ENCODE measurements at places on chromosomes 13 and 19.

DNA sequence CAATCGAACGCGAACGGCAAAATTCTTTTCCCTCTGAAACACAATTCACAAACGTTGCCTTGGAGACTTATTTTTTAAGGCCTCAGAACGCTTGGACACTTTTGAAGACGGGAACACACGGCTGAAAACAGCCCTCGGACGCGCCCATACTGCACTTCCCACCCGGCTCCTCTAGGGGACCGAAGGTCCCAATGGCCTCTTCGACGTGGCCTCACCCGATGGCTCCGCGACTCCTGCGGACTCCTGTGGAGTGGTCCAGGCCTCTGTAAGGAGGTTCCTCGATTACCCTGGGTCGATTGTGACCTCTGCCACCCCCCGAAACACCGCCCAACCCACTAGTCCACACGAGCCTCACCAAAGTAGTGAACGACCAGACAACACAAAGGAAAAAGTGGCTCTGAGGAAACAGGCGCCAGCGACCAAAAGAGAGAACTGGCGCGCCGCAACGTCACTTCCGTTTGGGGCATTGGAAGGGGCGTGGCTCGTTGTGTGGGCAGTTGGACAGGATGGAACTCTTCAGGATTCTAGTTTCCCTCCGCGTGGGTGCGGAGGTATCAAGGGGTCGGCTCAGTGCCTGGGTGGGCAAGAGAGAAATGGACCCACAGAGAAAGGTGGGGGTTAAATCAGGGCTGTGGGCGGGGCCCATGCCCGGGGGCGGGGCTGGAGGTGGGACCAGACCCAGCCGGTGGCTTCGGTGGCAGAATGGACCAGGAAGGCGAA is at the start of gene ZNF560:
ZNF560 (minus strand) TSS at position 434 of the 720 bp plus-strand sequence. CDS start 23,303 bp downstream, outside the sequence.
- H3K36me3 ChIP-seq, result peaks cover 3% of the 10 kb centered on the region
- peaks cover 9% of the 10 kb centered on the region for H3K4me1 ChIP-seq
- H3K27me3 ChIP-seq, result peaks cover 11% of the 10 kb centered on the region
- peak within 1 kb of the TSS; percentile 26 for H3K4me3 ChIP-seq
- peak; percentile 38 for DNase-seq
- H3K27ac ChIP-seq, result peak within 1 kb of the TSS; percentile 28

DNA sequence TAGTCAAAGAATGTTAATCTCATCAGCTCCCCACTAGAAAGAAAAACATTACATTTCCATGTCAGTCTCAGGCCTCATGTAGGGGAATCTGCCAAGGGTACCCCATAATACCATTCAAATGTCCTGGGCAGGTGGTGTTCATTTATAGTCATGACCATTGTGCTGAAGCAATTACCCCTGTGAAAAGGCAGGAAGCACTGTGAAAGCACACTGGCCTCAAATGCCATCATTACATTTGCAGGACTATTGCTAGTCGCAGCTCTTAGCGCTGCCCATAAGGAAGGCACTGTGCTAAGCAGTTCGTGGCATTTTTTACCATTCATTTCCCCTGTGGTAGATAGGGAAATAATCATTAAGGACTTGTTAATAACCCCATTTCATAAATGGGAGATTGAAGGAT is 109.0 kb downstream of the LHFPL6 start:
- no peak overlapping the region for H3K4me3 ChIP-seq
- no peaks in the 10 kb centered on the region for H3K36me3 ChIP-seq
- H3K27me3 ChIP-seq, result no peaks in the 10 kb centered on the region
- no peaks in the 10 kb centered on the region for H3K4me1 ChIP-seq

DNA sequence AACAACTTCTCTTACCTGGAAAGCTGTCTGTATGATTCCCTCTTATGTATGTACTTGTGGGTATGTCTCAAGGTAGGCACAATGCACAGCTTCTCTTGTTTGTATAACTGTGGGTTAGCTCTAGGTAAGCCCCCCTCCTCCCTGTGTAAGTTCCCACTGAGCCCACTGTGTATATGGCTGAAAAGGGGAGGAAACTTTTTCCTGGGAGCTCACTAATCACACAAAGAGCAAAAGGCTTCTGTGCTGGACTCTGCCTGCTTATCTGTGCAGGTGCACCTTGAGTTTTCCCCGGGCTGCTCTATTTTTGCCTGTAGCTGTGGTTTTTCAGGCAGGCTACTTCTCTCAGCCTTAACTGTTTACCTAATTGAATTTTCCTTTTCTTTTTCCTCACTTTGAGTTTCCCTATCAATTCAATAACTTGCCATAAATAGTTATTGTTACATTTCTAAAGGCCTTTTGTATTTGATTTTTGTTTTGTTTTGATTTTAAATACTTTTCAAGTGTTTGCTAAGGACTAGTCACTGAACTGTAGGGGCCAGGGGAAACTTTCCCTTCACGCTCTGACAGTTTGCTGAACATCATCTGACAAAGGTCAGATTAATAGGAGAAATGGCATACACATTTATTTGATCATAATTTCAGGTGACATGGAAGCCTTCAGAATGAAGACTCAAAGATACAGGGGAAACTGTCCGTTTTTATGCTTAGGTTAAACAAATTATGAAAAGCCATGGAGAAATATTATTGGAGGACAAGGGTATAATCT is 423.5 kb upstream of the ATXN8OS start:
- no peak overlapping the region for H3K27ac ChIP-seq
- no peaks in the 10 kb centered on the region for H3K27me3 ChIP-seq
- H3K4me3 ChIP-seq, result no peak overlapping the region
- no peaks in the 10 kb centered on the region for H3K36me3 ChIP-seq
- DNase-seq, result no peak

DNA sequence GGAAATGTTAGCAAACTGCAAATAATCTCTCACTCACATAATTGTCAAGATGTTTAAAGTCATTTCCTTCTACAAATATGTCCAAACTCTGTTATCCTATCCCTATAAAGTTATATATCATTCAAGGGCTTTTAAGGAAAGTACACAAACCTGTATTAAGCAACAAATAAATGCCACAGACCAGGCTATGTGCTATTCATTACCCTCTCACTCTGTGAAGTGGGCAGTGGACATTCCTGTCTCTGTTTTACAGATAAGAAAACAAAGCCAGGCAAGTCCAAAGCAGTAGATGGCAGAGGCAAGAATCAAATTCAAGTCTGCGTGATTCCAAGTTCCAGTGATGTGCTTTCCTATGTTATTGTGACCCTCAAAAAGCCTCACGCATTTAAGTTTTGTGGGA is 140.6 kb downstream of the LHFPL6 start:
- no peaks in the 10 kb centered on the region for H3K27me3 ChIP-seq
- DNase-seq, result no peak
- H3K27ac ChIP-seq, result no peak overlapping the region
- no peak overlapping the region for H3K4me3 ChIP-seq
- H3K4me1 ChIP-seq, result no peaks in the 10 kb centered on the region

DNA sequence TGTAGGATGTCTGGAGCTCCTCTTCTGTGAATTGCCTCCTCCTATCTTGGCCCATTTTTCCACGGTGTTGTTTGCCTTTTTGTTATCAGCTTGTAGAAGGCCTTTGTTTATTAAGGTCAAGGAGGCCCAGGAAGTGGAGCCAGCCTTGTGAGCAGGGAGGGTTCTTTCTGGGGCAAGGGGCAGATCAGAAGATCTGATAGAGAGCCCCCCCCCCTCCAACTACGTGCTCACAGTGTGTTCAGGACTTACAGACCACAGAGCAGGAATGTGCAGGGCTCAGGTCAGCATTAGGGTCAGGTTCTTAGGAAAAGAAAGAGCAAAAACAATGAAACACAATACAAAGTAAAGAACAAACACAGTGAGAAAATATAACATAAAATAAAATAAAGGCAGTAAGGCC is 59.4 kb downstream of the CCNE1 start:
- H3K36me3 ChIP-seq, result no peaks in the 10 kb centered on the region
- H3K27me3 ChIP-seq, result peaks cover 43% of the 10 kb centered on the region
- H3K4me3 ChIP-seq, result no peak overlapping the region
- H3K27ac ChIP-seq, result no peak overlapping the region
- DNase-seq, result no peak

DNA sequence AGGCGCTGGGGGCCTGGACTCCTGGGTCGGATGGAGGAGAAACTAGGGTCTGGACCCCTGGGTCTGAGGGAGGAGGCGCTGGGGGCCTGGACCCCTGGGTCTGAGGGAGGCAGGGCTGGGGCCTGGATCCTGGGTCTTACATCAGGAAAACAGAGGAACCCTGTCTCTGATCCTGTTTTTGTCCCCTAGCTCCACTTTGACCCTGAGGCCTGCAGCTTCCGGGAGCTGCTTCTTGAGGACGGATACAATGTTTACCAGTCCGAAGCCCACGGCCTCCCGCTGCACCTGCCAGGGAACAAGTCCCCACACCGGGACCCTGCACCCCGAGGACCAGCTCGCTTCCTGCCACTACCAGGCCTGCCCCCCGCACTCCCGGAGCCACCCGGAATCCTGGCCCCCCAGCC is 2.4 kb downstream of the FGF21 start:
- H3K4me1 ChIP-seq, result peaks cover 23% of the 10 kb centered on the region
- H3K27me3 ChIP-seq, result peaks cover 68% of the 10 kb centered on the region
- no peak overlapping the region for H3K4me3 ChIP-seq
- no peak for DNase-seq
- H3K27ac ChIP-seq, result no peak overlapping the region

DNA sequence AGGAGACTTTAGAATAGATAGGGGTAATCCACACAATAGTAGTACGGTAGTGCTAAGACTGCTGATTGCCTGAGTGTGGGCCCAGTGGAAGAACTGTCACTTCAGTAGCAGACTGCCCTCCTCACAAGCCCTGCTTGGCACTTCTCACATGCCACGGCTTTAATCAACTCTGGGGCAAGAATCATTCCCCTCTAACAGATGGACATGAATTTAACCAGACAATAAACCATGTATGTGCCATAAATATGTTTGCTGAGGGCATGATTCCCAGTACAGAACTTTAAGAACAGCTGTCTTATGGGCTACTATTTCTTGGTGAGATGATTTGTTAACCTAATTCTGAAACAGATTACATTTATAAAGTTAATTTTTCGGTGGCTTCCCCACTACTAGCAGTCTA is 22.0 kb downstream of the DPY19L3 start:
- peaks cover 2% of the 10 kb centered on the region for H3K36me3 ChIP-seq
- H3K4me3 ChIP-seq, result no peak overlapping the region
- no peaks in the 10 kb centered on the region for H3K27me3 ChIP-seq
- no peak overlapping the region for H3K27ac ChIP-seq
- no peak for DNase-seq
- H3K4me1 ChIP-seq, result peaks cover 3% of the 10 kb centered on the region

DNA sequence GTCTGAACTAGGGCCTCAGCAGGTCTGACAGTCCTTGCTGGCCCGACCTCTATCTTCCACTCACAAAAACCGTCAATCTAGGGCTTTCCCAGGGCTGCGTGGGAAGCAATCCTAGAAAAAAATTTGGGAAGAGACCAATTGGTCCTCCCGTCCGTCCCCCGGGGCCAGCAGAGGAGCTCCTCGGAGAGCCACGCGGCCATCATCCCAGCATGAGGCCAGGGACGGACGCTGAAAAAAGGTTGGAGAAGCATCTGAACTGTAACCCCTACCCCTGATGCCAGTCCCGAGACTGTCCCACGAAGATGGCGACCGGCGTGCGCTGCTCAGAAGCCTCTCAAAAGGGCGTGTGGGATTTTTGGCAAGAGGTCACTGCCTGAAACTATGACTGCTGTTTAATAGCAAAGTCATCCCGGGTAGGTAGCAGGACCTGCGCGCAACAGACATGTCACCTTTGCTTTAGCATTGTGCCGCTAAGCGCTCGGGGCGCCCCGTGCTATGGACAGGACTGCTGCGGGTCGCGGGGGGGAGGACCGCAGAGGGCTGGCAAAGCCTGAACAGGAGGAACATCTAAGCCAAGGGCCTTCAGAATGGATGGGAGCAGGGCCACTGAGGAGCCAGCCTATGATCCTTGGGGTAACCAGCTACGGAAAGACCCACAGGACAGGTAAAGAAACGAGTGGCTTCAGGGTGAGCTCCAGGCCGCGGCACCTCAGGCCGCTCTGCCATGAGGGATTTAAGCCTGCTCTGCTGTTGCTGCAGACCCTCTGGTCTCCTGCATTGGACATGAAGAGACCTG is 10.6 kb downstream of the AKAP8 start:
- H3K4me3 ChIP-seq, result no peak overlapping the region
- H3K27ac ChIP-seq, result no peak overlapping the region
- peaks cover 41% of the 10 kb centered on the region for H3K36me3 ChIP-seq
- DNase-seq, result no peak

DNA sequence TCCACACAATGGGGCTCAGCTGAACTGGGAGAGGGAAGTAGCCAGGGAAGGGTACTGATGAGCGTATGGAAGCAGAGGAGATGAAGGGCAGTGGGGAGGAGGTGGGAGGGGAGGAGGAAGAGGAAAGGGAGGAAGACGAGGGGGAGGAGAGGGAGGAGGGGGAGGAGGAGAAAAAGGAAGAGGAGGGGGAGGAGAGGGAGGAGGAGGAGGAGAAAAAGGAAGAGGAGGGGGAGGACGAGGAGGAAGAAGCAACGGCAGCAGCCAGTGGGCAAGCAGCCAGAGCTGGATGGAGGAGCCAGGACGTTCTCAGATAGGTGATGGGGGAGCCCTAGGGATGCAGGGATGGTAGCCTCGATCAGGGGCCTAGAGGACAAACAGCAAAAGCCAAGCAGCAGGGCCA is 5.6 kb downstream of the CERS4 start:
- no peak overlapping the region for H3K27ac ChIP-seq
- DNase-seq, result no peak
- peaks cover 44% of the 10 kb centered on the region for H3K4me1 ChIP-seq
- no peak overlapping the region for H3K4me3 ChIP-seq
- peaks cover 21% of the 10 kb centered on the region for H3K36me3 ChIP-seq

GRCh38 chr13:60887711-60888110 is 490.7 kb downstream of the TDRD3 start:
- no peaks in the 10 kb centered on the region for H3K36me3 ChIP-seq
- H3K4me1 ChIP-seq, result no peaks in the 10 kb centered on the region
- no peak overlapping the region for H3K4me3 ChIP-seq
- no peak for DNase-seq
- H3K27me3 ChIP-seq, result no peaks in the 10 kb centered on the region

GRCh38 chr13:102999499-102999898 is 66.7 kb downstream of the SLC10A2 start:
- H3K27ac ChIP-seq, result no peak overlapping the region
- H3K36me3 ChIP-seq, result no peaks in the 10 kb centered on the region
- no peak overlapping the region for H3K4me3 ChIP-seq
- no peaks in the 10 kb centered on the region for H3K27me3 ChIP-seq

- no peak for DNase-seq
- H3K27ac ChIP-seq, result no peak overlapping the region
- no peak overlapping the region for H3K4me3 ChIP-seq
- no peaks in the 10 kb centered on the region for H3K4me1 ChIP-seq
- no peaks in the 10 kb centered on the region for H3K36me3 ChIP-seq
Observed at GRCh38 chr13:98386637-98387036, 190.3 kb downstream of the STK24 start.

- H3K4me3 ChIP-seq, result no peak overlapping the region
- peaks cover under 1% of the 10 kb centered on the region for H3K27me3 ChIP-seq
- DNase-seq, result no peak
- H3K27ac ChIP-seq, result no peak overlapping the region
Observed at GRCh38 chr13:111493468-111493867, 173.0 kb downstream of the TEX29 start.
